NCI-H226 (cell line): ENCODE measurements at places on chromosomes 12 and 14.

DNA sequence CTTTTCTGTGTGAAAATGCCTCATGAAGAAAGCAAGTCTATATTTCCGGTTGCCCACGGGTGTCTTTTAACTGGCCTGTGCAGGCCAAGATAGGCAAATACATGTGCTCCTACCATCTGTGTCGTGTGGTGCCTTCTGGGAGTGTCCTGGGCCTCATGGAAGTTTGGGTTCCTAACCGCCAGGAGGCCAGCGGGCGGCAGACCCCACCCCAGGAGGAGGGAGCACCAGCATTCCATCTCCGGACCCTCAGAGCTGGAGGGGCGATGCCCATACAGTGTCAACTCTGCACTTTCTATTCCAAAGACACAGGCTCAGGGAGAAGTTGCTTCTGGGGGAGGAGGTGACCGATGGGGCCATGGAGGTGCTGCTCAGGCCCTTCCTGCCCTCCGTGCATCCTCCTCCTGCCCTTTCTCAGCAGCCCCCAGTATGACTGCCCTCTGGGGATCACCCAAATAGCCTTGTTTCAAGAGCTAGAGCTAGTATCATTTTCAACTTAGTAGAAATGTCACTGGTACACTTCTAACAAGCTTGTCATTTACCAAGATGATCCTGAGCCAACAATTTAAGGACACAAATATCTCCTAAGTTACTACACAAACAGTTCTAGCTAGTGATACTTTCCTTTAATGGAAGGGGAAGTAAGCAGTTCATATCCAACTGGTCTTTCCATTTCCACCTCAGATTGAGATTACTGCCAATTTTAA, 17.8 kb downstream of the CCDC92 start:
- no peak for DNase-seq

DNA sequence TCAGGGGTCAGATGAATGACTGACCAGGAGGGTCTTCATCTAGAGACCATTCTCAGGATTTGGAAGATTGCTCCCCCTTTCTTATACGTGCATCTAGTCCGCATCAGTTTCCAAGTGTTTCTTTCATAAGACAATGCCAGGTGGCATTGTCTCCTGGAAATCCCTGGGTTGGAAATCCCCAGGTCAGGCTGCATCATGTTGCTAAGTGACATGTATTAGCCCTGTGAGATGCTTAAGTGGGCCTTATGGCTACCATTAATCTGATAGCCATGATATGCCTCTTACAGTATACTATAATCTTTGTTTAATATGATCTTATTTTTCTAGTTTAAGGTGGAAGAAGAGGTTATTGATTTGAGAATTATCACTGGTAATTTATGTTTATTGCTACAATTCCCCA, 92.8 kb downstream of the DIO3 start:
- no peak for DNase-seq

GRCh38 chr12:112408621-112409020, 784 bp downstream of the RPL6 start:
- no peak for DNase-seq

- DNase-seq: no peak
Measured at GRCh38 chr14:23663127-23663526, 27.0 kb downstream of the DHRS2 start.

GRCh38 chr14:23443881-23444280, 8.4 kb upstream of the MYH7 start:
- DNase-seq: no peak
